ENCODE measurements at places on chromosomes 1 and 21. TPM values are rescaled to one million over a fixed set of nuclear protein-coding genes. Genes with fewer than 3 reads are reported as not detected.

CD160 gene
- total RNA-seq, result not detected

GRCh38 chr21:27047658-27048314, 80.9 kb upstream of the ADAMTS5 start:
- H3K36me3 ChIP-seq, result no peaks in the 10 kb centered on the region
- no peak for DNase-seq
- H3K27me3 ChIP-seq, result no peaks in the 10 kb centered on the region
- peak overlapping the region; percentile 29 for H3K27ac ChIP-seq
- H3K4me1 ChIP-seq, result peaks cover 14% of the 10 kb centered on the region

GRCh38 chr1:162982364-162982763, 86.8 kb upstream of the RGS4 start:
- H3K27me3 ChIP-seq, result no peaks in the 10 kb centered on the region
- H3K36me3 ChIP-seq, result no peaks in the 10 kb centered on the region
- no peak overlapping the region for H3K4me3 ChIP-seq
- no peaks in the 10 kb centered on the region for H3K4me1 ChIP-seq
- no peak for DNase-seq

DNA sequence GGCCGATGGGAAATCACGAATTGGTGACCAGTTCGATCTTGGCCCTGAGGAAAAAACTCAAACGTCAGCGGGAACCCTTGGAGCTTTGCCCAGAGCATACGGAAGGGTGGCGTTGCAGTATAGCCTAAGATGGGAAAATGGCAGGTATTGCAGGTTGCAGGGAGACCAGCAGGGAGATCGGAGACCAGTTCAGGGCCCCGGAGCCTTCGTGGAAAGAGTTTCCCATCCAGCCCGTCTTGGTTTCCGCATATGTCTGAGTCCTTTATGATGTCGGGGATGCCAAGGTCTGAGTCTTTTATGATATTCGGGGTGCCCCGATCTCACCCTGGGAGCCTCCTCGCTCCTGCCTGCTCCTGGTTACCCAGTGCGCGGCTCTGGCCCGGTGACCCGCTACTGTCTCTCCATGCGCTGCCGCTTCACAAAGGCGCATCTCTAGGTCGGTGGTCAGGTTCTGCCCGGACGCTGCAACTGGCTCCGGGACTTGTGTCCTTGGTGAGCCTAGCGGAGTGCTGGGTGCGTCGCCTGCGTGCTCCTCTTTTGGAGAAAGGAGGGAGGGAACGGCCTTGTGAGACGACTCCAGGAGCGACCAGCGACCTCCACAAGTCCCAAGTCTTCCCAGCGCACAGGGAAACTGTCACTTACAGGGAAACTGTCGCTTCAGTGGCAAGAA, 94.2 kb downstream of the PRKAB2 start:
- peaks cover 90% of the 10 kb centered on the region for H3K27me3 ChIP-seq
- peaks cover 39% of the 10 kb centered on the region for H3K4me1 ChIP-seq
- H3K4me3 ChIP-seq, result peak overlapping the region; percentile 4
- H3K36me3 ChIP-seq, result no peaks in the 10 kb centered on the region

- no peak overlapping the region for H3K27ac ChIP-seq
- no peak overlapping the region for H3K4me3 ChIP-seq
- H3K27me3 ChIP-seq, result no peaks in the 10 kb centered on the region
- H3K4me1 ChIP-seq, result peaks cover 13% of the 10 kb centered on the region
These were observed 29.1 kb downstream of the CHML start for GRCh38 chr1:241611063-241611462.

DNA sequence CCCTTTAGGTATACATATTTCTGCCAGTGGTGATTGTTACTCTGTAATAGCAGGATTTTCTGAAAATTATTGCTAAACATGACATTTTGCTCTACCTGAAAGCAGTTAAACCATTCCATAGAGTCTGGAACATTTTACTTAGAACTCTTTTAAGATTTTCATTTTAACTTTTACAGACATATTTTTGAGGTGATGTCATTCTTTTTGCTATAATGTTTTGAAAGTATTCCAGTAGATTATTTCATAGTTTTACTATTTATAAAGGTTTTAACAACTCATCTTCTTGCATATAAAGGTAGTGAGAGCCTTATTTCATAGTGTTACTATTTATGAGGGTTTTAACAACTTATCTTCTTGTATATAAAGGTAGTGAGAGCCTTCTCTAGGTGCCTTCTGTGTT, 42.9 kb downstream of the PTBP2 start:
- DNase-seq, result no peak
- no peaks in the 10 kb centered on the region for H3K36me3 ChIP-seq
- H3K4me3 ChIP-seq, result no peak overlapping the region
